ENCODE measurements at places on chromosomes 5 and 9.

DNA sequence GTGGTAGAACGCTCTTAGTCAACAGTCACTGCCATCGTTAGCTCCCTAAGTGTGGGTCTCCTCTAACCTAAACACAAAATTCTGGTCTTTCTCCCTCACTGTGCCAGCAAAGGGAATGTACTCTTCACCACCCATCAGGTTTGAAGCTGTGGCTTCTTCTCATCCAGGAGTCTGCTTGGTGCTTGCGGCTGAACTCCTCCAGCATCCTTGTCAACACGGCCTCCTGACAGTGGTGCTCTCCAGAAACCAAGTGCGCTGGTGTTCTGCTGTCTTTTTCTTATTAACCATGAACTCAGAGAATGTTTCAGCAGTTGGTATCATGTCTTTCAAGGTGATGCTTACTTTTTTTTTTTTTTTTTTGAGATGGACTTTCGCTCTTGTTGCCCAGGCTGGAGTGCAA, 23.9 kb upstream of the LPCAT1 start:
- DNase-seq = peak; percentile 26

DNA sequence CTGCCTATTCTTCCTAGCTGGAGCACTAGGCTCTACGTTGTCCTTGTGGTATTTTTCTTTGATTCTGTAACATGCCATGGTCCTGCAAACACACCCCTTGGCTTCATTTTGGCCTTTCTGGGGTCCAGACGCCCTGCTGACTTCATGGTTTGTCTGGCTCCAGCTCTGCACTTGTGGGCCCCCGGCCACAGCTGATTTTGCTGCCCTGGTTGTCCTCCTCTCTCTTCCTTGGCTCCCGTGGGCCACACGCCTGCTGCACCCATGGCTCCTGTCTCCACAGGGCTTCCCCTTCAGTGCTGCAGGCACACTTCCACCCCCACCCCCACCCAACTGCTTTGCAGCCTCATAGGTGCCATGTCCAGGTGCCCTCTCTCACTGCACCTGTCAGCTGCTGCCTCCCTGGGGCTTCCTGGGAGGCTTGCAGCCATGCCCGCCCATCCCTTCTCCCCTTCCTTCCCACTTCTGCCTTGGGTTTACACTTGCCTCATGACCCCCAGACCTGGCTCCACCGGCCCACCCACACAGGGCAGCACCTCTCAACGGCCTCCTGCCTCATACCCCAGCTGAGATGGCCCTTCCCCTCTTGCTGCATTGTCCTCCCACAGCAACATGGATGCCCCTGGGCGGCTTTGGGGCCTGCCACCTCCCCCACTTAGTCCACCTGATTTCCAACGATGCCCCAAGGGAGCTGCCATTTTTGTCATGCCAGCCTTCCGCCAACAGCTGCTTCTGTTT, 25.6 kb downstream of the SLC6A3 start:
- no peak for DNase-seq

DNA sequence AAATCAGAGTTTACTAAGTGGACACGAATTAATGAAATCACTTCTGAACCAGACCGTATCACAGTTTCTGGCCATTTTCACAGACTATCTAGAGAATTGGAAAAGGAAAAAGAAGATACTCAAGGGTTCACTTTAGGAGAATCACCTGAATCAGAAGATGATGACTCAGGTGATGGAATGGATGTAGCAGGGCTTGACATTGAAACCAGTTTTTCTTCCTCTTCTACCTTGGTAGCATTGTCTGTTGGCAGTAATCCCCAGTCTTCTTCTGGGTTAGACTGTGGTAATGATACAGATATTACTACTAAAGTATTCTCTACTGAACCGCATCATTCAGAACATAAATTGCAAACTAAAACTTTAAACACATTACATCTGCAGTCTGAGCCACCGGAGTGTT, 38.5 kb downstream of the ICE1 start:
- no peak for DNase-seq

DNA sequence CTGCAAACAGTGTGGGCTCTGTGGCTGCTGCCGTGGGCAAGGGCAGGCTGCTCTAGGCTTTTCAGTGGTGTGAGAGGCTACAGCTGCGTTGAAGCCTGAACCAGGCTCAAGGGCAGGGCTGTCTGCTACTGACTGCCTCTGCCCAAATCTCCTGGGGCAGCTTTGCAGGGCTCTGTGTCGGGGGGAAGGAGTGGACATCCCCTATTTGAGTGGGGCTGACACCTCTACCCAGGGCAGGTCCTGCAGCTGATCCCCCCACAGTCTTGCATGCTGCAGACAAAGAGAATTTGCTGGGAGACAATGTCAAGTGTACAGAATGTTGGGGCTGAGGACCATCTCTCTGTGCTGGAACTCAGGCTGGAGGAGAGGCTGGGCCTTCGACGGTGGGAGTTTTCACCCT, 240.2 kb downstream of the PBX3 start:
- DNase-seq = no peak

DNA sequence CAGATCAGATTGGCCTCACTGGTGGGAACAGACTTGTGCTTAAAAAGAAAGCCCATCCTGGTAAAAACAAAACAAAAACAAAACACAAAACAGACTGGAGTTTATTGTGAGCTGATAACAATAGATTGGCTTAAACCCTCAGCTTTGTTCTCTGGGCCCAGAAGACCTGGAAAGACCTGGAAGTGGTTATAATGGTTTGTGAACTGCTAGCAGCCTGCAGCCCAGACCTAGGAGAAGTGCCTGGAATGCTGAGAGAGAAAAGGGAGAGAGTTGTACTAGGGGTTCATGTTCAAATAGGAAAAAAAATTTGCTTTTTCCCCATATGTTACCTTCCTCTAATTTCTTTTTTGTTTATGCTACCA, 396.6 kb downstream of the DMAC1 start:
- DNase-seq = no peak

GRCh38 chr9:112408275-112408674, 28.4 kb downstream of the HSDL2 start:
- DNase-seq = no peak

DNA sequence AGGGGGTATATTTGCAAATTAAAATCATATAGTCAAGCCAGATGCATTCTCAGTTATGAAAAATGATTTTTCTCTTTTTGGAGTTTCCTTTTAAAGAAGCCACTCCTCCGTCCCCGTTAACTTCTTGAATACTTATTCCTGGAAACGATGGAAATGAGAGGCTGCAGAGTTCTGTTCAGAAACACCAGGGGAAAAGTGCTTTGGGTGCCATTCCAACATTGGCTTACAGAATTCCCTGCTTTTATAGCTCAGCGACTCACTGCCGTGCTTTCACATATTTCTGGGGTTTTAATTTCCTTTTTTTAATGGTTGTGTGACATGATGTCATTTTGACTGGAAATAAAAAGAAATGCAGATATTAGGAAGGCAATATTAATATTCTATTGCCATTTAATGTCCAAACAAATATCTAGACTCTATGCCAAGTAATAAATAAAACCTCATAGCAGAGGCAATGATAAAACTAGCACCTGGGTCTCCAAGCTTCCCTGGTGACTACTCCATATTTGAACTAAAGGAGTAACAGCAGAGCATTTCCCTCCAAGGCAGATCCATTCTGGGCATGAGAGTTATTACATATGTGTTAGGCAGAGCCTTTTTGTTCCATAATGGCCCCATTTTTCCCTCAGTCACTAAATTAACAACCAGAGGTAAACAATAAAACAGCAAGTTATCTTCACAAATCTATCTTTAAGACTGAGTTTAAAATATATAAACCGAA, 363.4 kb downstream of the EBF1 start:
- no peak for DNase-seq

- no peak for DNase-seq
These were observed 27.6 kb downstream of the HNRNPH1 start for GRCh38 chr5:179595916-179596315.

DNA sequence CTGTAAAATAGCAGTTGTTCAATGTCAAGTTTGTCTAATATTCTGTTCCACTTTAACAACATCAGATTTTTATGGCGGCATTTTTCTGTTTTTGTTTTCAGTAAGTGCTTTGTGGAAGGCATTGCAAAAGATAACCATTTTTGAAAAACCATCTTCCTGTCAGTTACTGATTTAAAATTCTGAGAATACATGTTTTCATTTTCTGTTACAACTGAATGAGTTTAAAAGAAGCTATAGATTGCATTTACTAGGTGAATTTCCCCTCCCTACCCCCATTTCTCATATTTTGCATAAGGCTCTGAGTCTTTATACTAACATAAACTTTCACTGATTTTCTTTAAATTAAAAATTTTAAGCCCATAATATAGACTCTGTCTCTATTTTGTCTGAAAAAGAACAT, 4.6 kb upstream of the ERAP2 start:
- no peak for DNase-seq

DNA sequence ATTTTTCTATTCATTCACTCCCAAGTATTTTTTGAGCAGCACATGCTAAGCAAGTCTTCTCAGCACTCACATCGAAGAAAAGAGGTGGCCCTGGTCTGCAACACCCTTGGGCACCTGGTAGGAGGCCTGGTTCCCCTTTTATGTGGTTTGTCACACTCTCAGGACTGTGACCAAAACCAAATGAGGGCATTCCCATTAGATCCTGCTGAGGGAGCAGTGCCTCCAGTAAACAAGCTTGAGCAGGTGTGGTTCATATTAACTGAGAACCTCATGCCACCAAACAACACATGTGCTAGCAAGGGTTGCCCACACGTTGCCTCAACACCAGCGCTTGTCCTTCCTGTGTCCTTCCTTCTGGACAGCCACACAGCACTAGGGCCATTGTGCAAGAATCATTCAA, 26.9 kb upstream of the SYK start:
- no peak for DNase-seq

- DNase-seq = no peak
These were observed 12.7 kb downstream of the STK10 start for GRCh38 chr5:172175263-172175719.

DNA sequence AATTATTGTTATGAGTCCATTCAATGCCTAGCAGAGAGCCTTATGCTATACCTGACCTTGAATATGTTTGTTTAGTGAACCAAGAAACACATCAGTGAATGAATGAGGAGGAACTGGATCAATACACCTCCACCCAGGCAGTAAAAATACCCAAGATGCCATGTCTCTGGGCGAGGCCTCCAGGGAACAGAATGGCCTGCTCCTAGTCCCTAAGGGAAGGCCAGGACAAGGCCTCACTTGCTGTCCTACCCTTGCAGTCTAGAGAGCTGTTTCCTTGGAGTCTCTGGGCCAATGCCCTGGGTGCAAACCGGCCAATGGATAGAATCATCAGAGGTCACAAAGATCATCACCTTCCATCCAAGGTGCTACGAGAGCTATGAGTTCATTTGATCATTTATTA, 26.1 kb downstream of the TNIP1 start:
- no peak for DNase-seq

DNA sequence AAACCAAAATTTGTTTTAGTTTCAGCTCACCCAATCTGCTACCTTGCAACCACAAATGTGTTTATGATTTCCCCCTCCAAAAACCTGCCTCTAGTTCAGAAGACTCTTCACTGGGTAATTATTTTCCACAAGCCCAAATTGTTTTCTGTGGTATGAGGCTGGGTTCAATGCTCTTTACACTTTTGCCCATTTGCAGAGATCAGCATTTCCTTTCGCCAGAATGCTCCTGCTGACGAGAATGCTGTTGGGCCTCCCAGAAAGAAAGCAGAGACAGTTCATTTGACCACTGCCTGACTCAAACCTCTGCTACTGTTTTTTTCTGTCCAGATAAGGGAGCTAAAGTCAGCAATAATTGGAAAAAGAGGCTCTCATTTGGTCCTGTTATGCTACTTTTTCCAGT, 427.3 kb downstream of the PDE4D start:
- no peak for DNase-seq

- DNase-seq = no peak
These were observed 173.4 kb downstream of the DNAH5 start for GRCh38 chr5:13771011-13771571.

DNA sequence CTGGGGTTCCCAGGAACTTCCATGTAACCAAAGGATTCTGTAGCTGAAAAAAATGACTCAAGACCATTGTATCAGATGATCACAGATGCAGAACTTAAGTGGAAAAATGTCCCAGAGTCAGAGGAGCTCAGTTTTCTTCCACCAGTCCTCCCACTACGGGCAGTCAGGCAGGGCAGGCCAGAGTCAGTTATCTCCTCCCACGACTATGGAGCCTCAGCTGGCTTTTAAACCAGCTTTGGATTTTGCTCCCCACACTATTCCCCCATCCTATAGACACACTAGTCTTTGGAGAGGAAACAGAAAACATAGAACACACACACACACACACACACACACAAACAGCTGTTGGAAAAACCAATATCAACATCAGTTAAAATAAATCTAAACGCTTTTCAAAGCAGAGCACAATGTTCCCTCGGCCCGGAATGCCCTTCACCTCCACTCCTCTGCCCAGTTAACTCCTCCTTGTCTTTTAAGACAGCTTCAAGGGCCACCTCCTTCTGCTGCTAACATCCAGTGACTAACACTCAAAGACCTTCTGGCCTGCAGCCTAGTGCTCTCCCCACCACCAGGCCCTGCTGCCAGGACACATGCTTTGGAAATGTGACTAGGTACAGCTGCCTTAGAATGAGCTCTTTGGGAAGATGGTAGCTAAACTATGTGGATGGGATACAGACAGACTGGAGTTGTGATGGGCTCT, 56.8 kb downstream of the NIPAL4 start:
- DNase-seq = peak; percentile 84

GRCh38 chr5:107437986-107438510, 232.7 kb downstream of the EFNA5 start:
- no peak for DNase-seq

DNA sequence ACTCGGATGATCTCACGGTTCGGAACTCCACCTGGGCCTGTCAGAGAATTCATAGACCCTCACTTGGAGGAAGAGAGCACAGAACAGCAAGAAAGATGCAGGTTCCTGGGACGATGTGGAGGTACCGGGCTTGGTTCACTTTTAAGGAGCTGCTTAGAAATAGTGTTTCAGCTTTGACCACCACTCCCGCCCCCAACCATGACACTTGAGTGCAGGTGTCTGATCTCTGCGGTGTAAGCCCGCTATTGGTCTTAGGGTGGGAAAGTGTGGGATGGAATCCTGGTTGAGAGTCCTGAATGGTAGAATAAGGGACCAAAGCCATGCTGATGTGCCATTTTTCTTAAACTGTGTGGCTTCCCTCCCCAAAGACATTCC, 97.2 kb upstream of the LMX1B start:
- no peak for DNase-seq

DNA sequence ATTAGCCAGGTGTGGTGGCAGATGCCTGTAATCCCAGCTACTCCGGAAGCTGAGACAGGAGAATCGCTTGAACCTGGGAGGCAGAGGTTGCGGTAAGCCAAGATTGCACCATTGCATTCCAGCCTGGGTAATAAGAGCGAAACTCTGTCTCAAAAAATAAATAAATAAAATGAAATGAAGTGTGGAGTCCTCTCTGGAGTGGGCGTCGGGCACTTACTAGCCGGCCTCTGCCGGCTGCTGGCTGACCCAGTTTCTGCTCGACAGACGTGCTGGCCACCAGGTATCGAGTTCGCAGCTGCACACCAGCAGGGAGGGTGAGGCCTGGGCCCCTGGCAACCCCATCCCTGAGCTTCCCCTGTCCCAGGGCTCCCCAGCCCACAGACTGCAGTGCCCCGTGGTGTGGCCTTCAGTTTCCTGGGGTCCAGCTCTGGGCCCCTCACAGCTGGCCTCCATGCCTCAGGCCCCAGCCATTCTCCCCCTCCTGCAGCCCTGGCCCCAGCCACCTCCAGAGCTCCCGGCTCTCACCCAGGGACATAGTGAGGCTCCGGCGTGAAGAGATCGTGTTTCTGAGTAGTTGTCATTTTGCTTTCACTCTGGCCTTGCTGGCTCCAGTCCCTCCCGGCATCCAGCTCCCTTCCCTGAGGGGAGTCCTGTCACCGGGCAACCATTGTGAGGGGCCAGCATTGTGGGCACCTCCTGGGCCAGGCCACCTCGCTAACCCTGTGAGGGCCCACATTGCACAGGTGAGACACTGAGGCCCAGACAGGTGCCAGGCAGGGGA, 3.8 kb upstream of the STPG3 start:
- no peak for DNase-seq

Data from right atrium auricular region (tissue), 2 donors.